A549 treated with Mapracorat at 1 μM for 4 hours (cell line): ENCODE measurements at places on chromosomes 11 and 22. TPM values are rescaled to one million over a fixed set of nuclear protein-coding genes. Genes with fewer than 3 reads are reported as not detected.

The MS4A4E gene
- total RNA-seq = not detected in 5 replicates

The KCNJ5 gene
- total RNA-seq = 0.08 TPM in 1 of 5 replicates, not detected in the others

The CDON gene
- 1.4 to 2.8 TPM (median 2.1 TPM) in 5 replicates for total RNA-seq

The ROM1 gene
- total RNA-seq = 3.5 to 4.8 TPM (median 4.3 TPM) in 5 replicates

The PRODH gene
- total RNA-seq = 0.77 to 1.4 TPM (median 1.3 TPM) in 5 replicates

The MRGPRE gene
- not detected in 5 replicates for total RNA-seq

The TRIM48 gene
- not detected in 5 replicates for total RNA-seq

The MYBPC3 gene
- total RNA-seq = 0.07 to 0.12 TPM (median 0.08 TPM) in 4 of 5 replicates, not detected in the other

The TEX54 gene
- total RNA-seq = not detected in 5 replicates

The TSPAN32 gene
- total RNA-seq = not detected in 5 replicates

The MPPED2 gene
- total RNA-seq = not detected in 5 replicates

The OR52N4 gene
- not detected in 5 replicates for total RNA-seq

The CCDC89 gene
- not detected in 5 replicates for total RNA-seq

The OR10G8 gene
- not detected in 5 replicates for total RNA-seq

The C22orf31 gene
- not detected in 5 replicates for total RNA-seq

The NCAM1 gene
- total RNA-seq = 0.33 TPM in 1 of 5 replicates, not detected in the others

The SCARF2 gene
- total RNA-seq = 0.83 to 1.2 TPM (median 0.97 TPM) in 5 replicates

The CYTH4 gene
- total RNA-seq = 0.38 to 0.73 TPM (median 0.56 TPM) in 5 replicates

The FXYD2 gene
- 16.9 to 21.9 TPM (median 17.2 TPM) in 5 replicates for total RNA-seq

The OR8B12 gene
- total RNA-seq = not detected in 5 replicates

The AIFM3 gene
- total RNA-seq = 1.7 to 4.4 TPM (median 3.0 TPM) in 5 replicates

The TESMIN gene
- 3.3 to 7.6 TPM (median 6.7 TPM) in 5 replicates for total RNA-seq

The TIMP3 gene
- 1.1 to 1.8 TPM (median 1.5 TPM) in 5 replicates for total RNA-seq

The NXPE1 gene
- not detected in 5 replicates for total RNA-seq

The SUSD2 gene
- total RNA-seq = 62.5 to 83.3 TPM (median 77.2 TPM) in 5 replicates

The RTN4R gene
- 7.0 to 14.6 TPM (median 12.4 TPM) in 5 replicates for total RNA-seq

The GGTLC2 gene
- not detected in 5 replicates for total RNA-seq

The ACRV1 gene
- 0.17 TPM in 1 of 5 replicates, not detected in the others for total RNA-seq

The BRD1 gene
- 12.0 to 16.0 TPM (median 15.0 TPM) in 5 replicates for total RNA-seq

The MRGPRX4 gene
- total RNA-seq = not detected in 5 replicates

The CDC42BPG gene
- total RNA-seq = 0.93 to 2.0 TPM (median 1.5 TPM) in 5 replicates

The OR51B6 gene
- total RNA-seq = not detected in 5 replicates

The UCP3 gene
- 1.2 to 1.7 TPM (median 1.3 TPM) in 5 replicates for total RNA-seq

The CLDN5 gene
- not detected in 5 replicates for total RNA-seq

The NXPE4 gene
- total RNA-seq = not detected in 5 replicates

The ASPHD2 gene
- total RNA-seq = 0.97 to 1.2 TPM (median 1.0 TPM) in 5 replicates

The TRPM5 gene
- not detected in 5 replicates for total RNA-seq

The ARHGAP32 gene
- total RNA-seq = 2.8 to 5.1 TPM (median 4.0 TPM) in 5 replicates

The MUC5AC gene
- 1.1 to 2.7 TPM (median 1.8 TPM) in 5 replicates for total RNA-seq

The OR52H1 gene
- total RNA-seq = not detected in 5 replicates

The SYCE3 gene
- total RNA-seq = 0.45 TPM in 1 of 5 replicates, not detected in the others

The MEI1 gene
- not detected in 5 replicates for total RNA-seq

The DSCAML1 gene
- 0.24 to 0.60 TPM (median 0.37 TPM) in 5 replicates for total RNA-seq

The MS4A12 gene
- total RNA-seq = not detected in 5 replicates

The TRIM49 gene
- total RNA-seq = 0.09 to 0.14 TPM in 2 of 5 replicates, not detected in the others

The OR10G7 gene
- not detected in 5 replicates for total RNA-seq

The TCN2 gene
- 4.5 to 5.4 TPM (median 4.9 TPM) in 5 replicates for total RNA-seq

The ANKK1 gene
- total RNA-seq = 0.07 TPM in 1 of 5 replicates, not detected in the others
